Ureter (tissue), 1 donor: ENCODE measurements at places on chromosomes 11 and 22.

GRCh38 chr11:126512251-126512650 is 156.8 kb downstream of the ST3GAL4 start:
- no peak for DNase-seq

DNA sequence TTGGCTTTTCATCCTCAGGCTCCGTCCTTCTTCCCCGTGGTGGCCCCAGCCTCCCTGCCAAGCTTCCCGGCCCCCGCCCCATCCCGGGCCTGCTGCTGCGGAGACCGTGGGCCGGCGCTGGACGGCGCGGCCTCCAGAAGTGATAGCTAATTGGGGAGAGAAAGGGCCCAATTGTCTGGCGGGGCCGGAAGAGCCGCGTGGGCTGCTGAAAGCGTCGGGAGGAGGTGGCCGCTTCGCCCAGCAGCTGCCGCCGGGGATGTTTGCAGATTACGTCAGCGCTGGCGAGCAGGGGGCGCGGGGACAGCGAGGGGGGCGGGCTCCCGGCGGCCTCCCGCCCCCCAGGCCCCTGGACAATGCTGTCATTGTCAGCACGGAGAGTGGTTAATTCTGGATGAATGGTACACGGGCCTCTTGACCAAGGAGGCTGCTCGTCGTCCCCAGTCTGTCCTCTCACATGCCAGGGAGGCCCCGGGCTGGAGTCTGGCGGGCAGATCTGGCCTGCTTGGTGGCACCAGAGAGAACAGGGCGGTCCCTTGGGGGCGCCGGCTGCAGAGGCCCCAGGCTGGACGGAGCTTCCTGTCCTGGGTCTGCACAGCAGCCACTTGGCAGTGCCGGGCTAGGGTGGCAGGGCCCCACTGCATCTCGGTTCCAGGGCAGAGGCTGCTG is 1.6 kb downstream of the SMIM38 start:
- no peak for DNase-seq

GRCh38 chr22:31764785-31765184 is 11.0 kb downstream of the DEPDC5 start:
- no peak for DNase-seq

- no peak for DNase-seq
Observed at GRCh38 chr22:39384750-39385480, 14.7 kb upstream of the TAB1 start.

DNA sequence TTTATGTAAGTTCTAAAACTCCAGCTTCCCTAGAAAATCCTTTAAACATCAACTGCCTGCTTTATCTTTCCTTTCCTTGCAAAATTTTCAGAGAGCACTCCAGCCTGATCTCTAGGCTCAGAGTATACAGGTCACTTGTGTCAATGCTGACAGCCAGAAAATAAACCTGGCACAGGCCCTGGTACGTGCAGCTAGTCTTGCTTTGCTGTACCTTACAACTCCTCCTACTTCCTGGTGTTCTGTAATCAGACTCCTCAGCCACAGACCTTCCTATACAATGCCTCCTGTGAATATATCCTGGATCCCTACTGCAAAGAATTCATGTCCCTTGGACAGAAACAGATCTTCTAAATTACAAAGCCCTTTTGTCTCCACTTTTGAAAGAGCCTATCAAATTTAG is 24.2 kb upstream of the TMEM123 start:
- DNase-seq, result peak; percentile 72

DNA sequence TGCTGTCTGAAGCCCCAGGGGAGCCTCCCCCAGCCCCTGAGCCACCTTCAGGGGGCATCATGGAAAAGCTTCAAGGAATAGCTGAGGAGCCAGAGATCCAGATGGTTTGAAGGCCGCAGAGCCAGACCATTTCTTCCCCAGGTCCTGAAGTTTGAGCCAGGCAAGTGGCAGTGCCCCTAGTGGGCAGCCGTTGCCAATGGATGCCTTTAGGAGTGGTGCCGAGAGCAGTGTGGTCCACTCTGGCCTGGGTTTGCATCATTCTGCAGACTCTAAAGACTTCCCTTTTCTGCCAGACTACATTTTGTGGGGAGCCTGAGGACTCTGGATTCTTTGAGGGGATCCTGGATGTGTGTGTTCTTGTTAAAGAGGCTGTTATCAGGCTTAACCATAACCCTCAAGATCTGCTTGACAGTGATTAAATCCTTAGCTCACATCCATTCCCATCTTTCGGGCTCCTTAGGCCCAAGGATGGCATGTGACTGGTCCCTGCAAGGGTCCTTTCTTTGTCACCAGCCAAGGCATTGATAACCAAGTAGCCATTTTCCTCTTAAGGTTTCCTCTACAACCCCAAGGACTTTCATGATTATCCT is 13.1 kb downstream of the HINFP start:
- no peak for DNase-seq

GRCh38 chr11:41486424-41486823 is 27.0 kb upstream of the LRRC4C start:
- no peak for DNase-seq

- DNase-seq, result no peak
Observed at GRCh38 chr11:13288375-13289029, 10.9 kb downstream of the BMAL1 start.

- no peak for DNase-seq
Observed at GRCh38 chr11:105862736-105863367, 159.2 kb downstream of the MSANTD4 start.

- no peak for DNase-seq
Observed at GRCh38 chr11:100866453-100866852, 179.4 kb downstream of the ARHGAP42 start.

DNA sequence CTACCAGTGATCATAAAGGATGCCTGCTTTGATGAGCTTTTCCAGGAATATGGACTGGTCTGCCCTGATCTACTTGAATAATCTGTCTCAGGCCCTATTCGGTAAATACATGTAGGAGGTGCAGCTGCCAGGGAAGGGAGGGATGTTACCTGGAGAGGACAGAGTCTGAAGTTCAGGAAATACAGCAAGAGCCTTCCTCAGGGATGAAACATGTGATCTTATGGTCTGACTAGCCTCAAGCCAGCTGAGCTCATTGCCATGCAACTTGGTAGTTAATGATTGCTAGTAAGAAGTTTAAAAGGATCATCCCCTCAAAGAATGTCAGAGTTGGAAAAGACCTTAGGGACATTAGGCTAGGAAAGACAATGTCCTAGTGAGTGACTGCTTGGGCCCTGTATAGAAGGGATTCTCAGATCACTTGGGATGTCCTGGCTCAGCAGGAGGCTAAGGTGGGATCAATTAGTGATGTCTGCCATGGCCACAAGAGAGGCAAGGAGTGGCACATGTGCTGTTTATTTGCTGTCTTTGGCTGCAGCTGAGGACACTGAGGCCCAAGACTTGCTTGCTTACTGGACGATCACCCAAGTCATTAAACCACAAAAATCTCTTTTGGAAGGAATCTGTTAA is 18.5 kb downstream of the PTPRJ start:
- DNase-seq, result no peak

DNA sequence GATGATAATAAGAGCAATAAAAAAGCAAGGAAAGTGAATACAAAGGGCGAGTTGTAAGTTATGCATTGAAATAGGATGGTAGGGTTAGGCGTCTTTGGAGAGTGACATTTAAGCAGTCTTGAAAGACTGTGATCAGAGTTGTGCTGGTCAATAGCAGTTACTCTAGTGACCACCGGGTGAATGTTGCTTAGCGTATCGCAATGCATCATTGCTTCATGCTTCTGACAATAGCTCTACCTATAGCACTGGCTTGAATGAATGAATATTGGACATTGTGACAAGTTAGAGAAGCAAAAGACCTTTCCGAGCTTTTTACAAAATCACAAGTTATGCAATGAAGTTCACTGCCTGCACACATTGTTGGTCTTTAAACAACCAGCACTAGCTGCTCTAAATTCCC is 7.7 kb upstream of the OR8B12 start:
- no peak for DNase-seq

- no peak for DNase-seq
Observed at GRCh38 chr11:111297696-111298095, 650 bp upstream of the POU2AF3 start.

GRCh38 chr11:92083123-92083522 is 141.5 kb upstream of the FAT3 start:
- DNase-seq, result no peak

GRCh38 chr11:5546457-5546856 is 1.9 kb downstream of the OR52H1 start:
- DNase-seq, result no peak

GRCh38 chr11:75265851-75266531 is 25.4 kb downstream of the TPBGL start:
- no peak for DNase-seq

DNA sequence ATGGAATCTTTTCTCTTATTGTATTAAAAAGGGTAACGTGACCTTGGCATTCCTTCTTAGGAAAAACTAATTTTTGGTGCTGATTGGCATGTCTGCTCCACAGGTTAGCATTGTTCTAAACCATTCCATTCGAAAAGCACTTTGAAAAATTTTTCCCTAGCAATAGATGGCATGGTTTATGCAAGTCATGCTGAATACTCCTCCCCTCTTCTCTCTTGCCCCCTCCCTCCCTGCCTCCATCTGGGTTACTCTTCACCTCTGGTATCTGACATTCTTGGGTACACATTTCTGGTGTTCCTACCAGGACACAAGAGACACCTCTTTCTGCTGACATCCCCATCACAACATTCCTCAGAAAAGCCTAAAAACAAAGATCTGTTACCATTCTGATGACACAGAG is 1.5 kb upstream of the SLC22A25 start:
- no peak for DNase-seq

- DNase-seq, result no peak
Observed at GRCh38 chr11:8230178-8230859, 33.4 kb downstream of the LMO1 start.

GRCh38 chr11:93579187-93579751 is 36.1 kb upstream of the SMCO4 start:
- DNase-seq, result no peak
